ENCODE measurements at places on chromosomes 1 and 21.

DNA sequence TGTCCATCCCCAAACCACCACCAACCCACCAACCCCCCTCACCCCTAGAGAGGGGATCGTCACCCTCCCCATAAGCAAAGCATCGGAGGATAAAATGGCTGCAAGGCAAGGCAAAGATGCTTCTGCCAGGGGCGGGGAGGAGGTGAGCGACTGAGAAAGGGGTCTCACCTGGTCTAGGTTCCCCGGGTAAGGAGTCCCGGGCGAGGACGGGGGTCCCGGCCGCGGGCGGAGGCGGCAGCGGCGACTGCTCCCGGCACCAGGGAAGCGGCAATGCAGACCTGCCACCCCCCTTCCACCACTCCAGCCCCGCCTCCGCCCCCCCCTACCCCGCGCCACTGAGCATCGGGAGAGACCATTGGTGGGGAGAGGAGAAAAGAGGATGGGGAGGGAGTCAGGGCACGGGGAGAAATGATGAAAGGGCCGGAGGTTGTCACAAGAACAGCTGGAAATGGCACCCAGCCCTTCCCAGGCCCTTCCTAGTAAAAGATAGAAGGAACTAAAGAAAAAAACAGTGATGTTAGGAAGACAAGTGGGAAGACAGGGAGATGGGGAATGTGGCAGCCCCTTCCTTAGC, at the start of gene SV2A:
SV2A (minus strand) TSS at position 274 of the 574 bp plus-strand sequence. CDS start 4,004 bp downstream, outside the sequence.
- H3K36me3 ChIP-seq, result no peaks in the 10 kb centered on the region
- H3K27ac ChIP-seq, result peak within 1 kb of the TSS; percentile 84
- H3K4me1 ChIP-seq, result peaks cover 17% of the 10 kb centered on the region
- H3K27me3 ChIP-seq, result no peaks in the 10 kb centered on the region

DNA sequence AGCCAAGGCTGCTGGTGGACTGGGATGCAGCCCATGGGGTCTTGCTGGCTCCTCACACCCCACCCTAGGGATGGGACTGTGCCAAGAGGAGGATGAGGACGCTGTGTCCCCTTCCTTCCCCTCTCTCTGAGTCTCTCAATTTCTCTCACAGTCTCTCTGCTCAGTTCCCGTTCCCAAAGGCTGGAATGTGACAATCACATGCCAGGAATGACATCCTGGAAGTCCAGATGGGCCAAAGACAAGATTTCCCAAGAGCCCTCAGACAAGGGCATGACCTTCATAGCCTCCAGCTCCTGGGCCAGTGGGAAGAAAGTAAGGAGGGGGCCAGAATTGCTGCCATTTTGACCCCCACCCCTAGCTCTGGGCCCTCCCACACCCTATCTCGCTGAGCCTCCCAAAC, 7.6 kb upstream of the CDCP2 start:
- H3K27me3 ChIP-seq, result no peaks in the 10 kb centered on the region
- DNase-seq, result no peak
- no peak overlapping the region for H3K27ac ChIP-seq
- H3K36me3 ChIP-seq, result no peaks in the 10 kb centered on the region
- no peak overlapping the region for H3K4me3 ChIP-seq
- no peaks in the 10 kb centered on the region for H3K4me1 ChIP-seq

GRCh38 chr1:227869279-227869842, 53.9 kb downstream of the PRSS38 start:
- H3K4me3 ChIP-seq, result peak overlapping the region; percentile 64
- peaks cover 36% of the 10 kb centered on the region for H3K4me1 ChIP-seq
- H3K27me3 ChIP-seq, result no peaks in the 10 kb centered on the region
- no peak for DNase-seq
- H3K27ac ChIP-seq, result peak overlapping the region; percentile 47

DNA sequence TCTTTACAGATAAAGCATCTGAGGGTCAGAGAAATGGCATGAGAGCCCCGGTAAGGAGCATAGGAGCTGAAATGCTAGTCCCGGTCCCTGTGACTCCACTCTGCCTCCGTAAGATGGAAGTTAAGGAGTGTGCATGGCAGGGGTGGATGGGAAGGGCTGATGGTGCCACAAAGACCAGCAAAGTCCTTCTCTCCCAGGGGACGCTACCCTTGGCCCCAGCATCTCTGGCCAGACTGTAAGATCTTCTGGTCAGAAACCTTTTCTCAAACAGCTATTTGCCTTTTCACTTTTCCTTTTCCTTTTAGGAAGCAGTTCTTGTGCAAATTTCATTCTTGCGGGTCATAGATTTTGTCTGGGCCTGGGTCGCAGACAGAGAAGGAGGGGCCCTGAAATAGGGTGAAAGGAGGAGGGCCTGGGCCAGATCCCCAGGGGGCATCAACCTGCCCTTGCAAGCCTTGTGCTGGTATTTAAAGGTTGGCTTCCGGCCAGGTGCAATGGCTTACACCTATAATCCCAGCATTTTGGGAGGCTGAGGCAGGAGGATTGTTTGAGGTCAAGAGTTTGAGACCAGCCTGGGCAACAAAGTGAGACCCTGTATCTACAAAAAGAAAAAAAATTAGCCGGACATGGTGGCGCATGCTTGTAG, 14.4 kb upstream of the EPS8L3 start:
- no peak for DNase-seq
- peak overlapping the region; percentile 80 for H3K27ac ChIP-seq
- peaks cover 3% of the 10 kb centered on the region for H3K36me3 ChIP-seq
- no peak overlapping the region for H3K4me3 ChIP-seq

GRCh38 chr1:50548243-50548642, 125.0 kb upstream of the DMRTA2 start:
- peaks cover 9% of the 10 kb centered on the region for H3K36me3 ChIP-seq
- DNase-seq, result no peak
- no peaks in the 10 kb centered on the region for H3K4me1 ChIP-seq
- no peak overlapping the region for H3K4me3 ChIP-seq

GRCh38 chr1:19388980-19389379, 76.9 kb downstream of the SLC66A1 start:
- no peaks in the 10 kb centered on the region for H3K27me3 ChIP-seq
- DNase-seq, result no peak
- peak overlapping the region; percentile 94 for H3K27ac ChIP-seq
- peaks cover 56% of the 10 kb centered on the region for H3K4me1 ChIP-seq
- H3K4me3 ChIP-seq, result no peak overlapping the region

- no peak for DNase-seq
- no peak overlapping the region for H3K27ac ChIP-seq
- H3K4me3 ChIP-seq, result no peak overlapping the region
- H3K27me3 ChIP-seq, result peaks cover 23% of the 10 kb centered on the region
- H3K4me1 ChIP-seq, result no peaks in the 10 kb centered on the region
Observed at GRCh38 chr1:199474738-199475137, 552.8 kb upstream of the NR5A2 start.

- no peaks in the 10 kb centered on the region for H3K27me3 ChIP-seq
- no peak overlapping the region for H3K27ac ChIP-seq
- DNase-seq, result no peak
- no peak overlapping the region for H3K4me3 ChIP-seq
Observed at GRCh38 chr1:67274623-67275325, 32.9 kb upstream of the IL12RB2 start.

DNA sequence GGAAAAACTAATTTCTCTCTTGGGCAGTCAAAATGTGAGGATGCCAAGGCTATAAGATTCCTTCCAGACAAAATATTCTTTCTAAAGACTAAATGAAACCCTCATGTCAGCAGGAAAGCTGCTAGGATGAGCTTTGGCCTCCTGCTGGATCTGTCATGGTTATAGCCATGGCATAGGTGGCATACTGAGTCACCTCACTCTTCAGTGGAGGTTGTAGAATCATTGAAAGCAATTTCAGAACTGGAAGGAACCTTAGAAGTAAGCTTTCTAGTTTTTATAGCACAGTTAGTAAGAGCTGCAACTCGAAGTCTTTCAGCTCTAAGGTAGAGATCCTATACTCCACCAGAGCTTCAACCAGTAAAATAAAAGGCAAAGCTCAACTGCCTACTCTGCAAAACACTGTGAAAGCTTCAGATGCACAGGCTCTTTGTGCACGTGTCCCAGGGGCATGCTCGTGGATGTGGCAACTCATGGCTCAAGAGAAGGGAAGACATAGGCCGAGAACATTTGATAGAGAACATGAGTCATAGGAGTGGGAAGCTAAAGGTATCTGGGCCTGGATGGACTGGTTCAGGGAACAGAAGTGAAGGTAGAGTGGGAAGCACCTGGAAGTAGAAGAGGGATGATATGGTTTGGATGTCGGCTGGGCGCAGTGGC, 5.8 kb downstream of the AVPR1B start:
- H3K4me3 ChIP-seq, result no peak overlapping the region
- no peak overlapping the region for H3K27ac ChIP-seq
- H3K4me1 ChIP-seq, result peaks cover 5% of the 10 kb centered on the region
- DNase-seq, result no peak

DNA sequence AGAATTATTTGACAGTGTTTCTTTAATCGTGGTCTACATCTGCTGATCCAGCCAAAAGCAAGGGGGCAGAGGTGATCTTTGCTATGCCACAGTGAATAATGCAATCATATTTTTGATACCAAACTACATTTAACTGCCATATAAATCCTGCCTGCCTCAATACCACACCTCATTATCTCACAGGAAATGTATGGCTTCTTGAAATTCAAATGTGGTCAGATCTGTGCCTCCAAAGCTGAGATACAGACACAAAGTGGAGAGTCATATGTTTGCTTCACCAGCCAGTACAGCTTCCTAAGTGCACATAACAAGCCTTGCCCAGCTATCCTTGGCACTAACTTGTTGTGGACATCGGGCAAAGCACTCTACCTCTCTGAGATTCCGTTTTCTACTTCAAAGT, 250.0 kb upstream of the NFIA start:
- H3K4me3 ChIP-seq, result no peak overlapping the region
- H3K27ac ChIP-seq, result no peak overlapping the region
- H3K36me3 ChIP-seq, result no peaks in the 10 kb centered on the region

- H3K4me1 ChIP-seq, result peaks cover 4% of the 10 kb centered on the region
- no peak overlapping the region for H3K4me3 ChIP-seq
- no peak for DNase-seq
- H3K36me3 ChIP-seq, result peaks cover 6% of the 10 kb centered on the region
Observed at GRCh38 chr21:26093122-26093521, 77.4 kb downstream of the APP start.

DNA sequence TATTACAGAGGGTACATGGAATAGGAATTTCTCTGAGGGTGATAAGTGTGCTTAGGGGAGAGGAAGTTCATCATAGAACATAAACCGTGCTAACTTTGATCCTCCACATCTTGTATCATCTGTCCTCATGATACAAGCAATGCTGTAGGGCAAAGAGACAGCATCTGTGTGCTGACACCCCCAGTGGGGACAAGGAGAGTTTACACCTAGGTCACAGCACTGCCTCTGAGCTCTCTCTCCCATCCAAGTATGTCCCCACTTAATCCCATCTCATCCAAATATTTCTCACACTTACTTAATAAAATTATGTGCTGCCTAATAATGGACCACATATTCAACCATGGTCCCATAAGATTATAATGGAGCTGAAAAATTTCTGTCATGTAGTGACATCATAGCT, 4.3 kb upstream of the TEDDM1 start:
- peaks cover 34% of the 10 kb centered on the region for H3K27me3 ChIP-seq
- no peak overlapping the region for H3K27ac ChIP-seq
- no peak overlapping the region for H3K4me3 ChIP-seq
- H3K36me3 ChIP-seq, result no peaks in the 10 kb centered on the region

DNA sequence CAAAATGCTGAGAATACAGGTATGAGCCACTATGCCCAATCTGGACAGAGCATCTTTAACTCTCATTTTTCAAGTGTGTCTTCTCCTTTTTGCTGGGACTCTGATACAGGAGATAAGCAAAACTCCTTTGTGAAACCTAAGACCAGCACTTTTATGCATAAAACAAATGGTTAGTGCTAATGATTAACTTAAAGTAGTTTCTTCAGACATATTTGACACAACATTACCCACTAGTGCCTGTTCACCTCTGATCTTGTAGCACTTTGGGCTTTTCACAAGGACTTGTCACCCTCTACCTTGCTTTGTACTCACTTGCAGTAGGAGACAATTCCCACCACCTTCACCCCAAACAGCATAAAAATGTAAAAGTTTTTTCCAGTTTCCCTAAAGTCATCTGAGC, 216.3 kb downstream of the RGS7 start:
- DNase-seq, result no peak
- no peaks in the 10 kb centered on the region for H3K27me3 ChIP-seq
- no peak overlapping the region for H3K4me3 ChIP-seq
- no peaks in the 10 kb centered on the region for H3K36me3 ChIP-seq

DNA sequence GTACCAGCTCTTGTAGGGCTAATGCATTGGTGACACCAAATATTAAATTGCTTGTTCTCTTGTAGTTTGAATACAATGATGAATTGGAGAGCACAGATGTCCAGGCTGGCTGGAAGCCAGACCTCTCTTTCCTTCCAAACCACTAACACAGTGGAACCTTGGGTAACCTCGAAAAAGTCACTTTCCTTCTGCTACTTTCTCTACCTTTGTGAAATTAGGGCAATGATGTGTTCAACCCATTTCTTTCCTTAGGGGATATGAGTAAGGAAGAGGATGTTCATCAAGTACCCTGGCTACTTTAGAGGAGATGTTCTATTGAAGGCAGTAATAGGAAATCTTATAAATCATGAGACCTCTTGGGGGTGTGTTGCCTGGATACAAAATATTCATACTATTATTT, 55.7 kb downstream of the XCL2 start:
- H3K27ac ChIP-seq, result no peak overlapping the region
- H3K36me3 ChIP-seq, result no peaks in the 10 kb centered on the region
- no peaks in the 10 kb centered on the region for H3K27me3 ChIP-seq
- H3K4me1 ChIP-seq, result peaks cover 19% of the 10 kb centered on the region

- H3K27ac ChIP-seq, result no peak overlapping the region
- H3K36me3 ChIP-seq, result no peaks in the 10 kb centered on the region
- DNase-seq, result no peak
Observed at GRCh38 chr1:208201229-208201628, 43.0 kb downstream of the PLXNA2 start.

GRCh38 chr1:200384818-200385390, 24.9 kb downstream of the ZNF281 start:
- H3K27ac ChIP-seq, result no peak overlapping the region

DNA sequence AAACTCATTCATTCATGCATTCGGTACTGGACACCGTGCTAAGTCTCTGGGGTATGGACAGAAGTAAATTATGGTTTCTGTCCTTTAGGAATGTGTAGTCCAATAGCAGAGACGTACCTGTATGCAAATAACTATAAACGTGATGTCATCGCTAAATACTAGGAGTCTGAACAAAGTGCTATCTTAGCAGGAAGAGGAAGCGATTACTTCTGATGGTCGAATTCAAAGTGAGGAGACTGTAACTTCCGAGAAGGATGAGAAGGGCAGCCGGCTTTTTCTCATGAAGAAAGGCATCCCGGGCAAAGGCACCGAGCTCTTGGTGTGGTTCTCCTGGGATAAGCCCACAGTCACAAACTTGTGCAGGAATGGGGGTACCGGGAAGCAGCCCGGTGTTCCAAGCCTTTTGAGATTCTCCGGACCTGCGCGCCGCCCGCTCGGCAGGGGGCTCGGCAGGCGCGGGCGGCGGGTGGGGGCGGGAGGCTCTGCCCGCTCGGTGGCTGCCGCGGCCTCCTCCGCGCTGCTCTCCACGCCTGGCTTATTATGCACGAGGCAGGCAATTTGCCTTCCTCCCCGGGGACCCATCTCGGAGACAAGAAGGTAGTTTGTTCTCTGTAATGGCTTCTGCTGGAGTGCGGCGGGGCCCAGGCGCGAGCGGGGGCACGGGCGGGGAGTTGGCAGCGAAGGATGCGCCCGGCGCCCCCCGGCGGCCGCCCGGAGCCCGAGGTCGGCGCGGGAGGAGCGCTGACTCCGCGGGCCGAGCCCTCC, 67.5 kb upstream of the CD1D start:
- peak overlapping the region; percentile 39 for H3K27ac ChIP-seq
- peak overlapping the region; percentile 83 for H3K4me3 ChIP-seq
- H3K27me3 ChIP-seq, result peaks cover 57% of the 10 kb centered on the region
- peaks cover 20% of the 10 kb centered on the region for H3K4me1 ChIP-seq
- peaks cover 8% of the 10 kb centered on the region for H3K36me3 ChIP-seq

Measured in T-helper 17 cell (primary cell).